SJSA1 (cell line): ENCODE measurements at places on chromosomes 16 and 17. TPM values are rescaled to one million over a fixed set of nuclear protein-coding genes. Genes with fewer than 3 reads are reported as not detected.
A peak's percentile ranks its signal among the peaks of the same experiment; 100 is the strongest.

CDH11 gene
- total RNA-seq = 107 and 113 TPM in 2 replicates

DNA sequence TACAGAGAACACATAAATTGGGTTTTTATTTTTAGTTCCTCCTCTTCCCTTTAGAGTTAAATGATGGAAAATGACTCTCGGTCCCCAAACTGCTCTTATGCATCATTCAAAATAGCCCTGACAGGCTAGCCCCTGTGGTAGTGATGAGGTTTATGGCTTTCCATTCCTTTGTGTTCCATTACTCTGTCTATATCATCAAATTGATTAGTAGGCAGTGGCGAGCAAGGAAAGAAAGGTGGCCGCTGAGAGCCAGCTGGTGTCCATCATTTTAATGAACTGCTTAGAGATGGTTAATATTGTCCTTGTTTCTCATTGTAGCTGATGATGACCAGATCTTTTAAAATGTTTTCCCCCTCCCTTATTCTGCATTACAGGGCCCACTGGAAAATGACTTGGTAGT, 179.5 kb downstream of the PHKB start:
- DNase-seq = no peak

PYY gene
- total RNA-seq = not detected in 2 replicates

DDX5 gene
- 306 and 463 TPM in 2 replicates for total RNA-seq

- no peak for DNase-seq
Observed at GRCh38 chr16:2774161-2774891, 2.8 kb downstream of the ELOB start.

DNA sequence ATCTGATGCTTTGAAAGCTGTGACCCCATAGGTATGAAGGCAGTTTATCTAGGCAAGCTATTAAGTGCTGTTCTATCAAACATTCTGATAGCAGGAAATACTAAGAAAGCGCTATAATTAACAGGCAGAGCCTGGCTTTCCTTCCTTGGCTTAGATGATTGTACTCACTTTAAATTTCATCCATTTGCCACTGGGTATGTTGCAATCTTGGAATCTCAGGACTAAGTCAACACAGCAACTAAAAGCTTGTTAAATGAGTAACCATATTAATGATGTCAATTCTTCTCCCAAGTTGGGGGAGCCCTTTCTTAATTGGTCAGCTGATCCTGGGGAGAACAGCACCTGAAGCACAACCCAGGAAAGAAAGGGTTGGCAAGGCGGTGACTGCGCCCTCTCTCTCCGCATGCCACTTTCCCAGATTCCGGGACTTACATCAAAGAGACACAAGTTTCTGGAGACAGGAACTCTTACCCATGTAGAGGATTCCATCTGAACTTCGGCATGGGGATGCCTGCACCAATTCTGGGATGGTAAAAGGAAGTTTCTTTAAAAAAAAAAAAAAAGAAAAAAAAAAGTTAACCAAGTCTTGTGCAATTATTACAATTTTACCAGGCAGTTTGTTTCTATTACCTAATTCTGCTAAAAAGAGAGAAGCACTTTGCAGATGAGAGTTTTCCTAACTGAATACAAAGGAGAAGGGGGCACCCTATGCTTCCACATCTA, 54.4 kb upstream of the ICAM2 start:
- no peak for DNase-seq

- DNase-seq = no peak
Observed at GRCh38 chr17:38632334-38632733, 26.6 kb upstream of the SRCIN1 start.

DNA sequence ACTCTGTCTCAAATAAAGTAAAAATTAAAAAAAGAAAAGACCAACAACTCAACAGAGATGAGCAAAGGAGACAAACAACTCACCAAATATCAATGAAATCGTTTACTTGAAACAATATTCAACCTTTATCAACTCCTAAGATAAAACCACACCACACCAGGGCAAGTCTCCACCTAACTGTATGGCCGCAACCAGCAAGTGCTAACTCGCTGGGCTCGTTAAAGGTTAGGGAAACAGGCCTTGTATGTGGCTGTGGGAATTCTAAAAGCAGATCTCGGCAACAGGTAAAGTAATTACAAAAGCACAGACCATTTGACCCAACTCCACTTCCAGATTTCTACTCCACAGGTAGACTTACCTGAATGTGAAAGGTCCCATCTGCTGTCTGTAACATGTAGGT, 9.3 kb downstream of the ZCCHC14 start:
- no peak for DNase-seq

- no peak for DNase-seq
Observed at GRCh38 chr17:28878981-28879380, 18.6 kb downstream of the FLOT2 start.

ANTKMT gene
- total RNA-seq = 43.7 and 95.5 TPM in 2 replicates

DNA sequence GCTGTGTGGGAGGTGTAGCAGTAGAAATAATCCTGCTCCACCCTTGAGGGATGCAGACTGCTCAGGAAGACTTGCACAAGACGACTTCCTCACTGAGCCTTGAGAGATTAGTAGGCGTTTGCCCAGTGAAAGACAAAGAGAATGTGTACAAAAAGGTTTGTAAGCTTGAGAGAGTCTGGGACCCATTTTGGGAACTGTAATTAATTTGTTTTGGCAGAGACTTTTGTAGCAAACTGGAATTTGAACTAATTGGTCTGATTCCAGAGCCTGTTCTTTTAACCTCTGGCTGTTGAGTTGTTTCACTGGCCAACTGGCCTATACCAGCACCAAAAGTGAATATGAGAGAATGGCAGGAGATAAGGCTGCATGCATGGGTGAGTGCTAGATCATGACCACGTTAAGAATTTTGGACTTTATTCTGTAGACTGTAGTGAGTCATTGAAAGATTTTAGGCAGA, 75.5 kb downstream of the AATF start:
- DNase-seq = no peak

DNA sequence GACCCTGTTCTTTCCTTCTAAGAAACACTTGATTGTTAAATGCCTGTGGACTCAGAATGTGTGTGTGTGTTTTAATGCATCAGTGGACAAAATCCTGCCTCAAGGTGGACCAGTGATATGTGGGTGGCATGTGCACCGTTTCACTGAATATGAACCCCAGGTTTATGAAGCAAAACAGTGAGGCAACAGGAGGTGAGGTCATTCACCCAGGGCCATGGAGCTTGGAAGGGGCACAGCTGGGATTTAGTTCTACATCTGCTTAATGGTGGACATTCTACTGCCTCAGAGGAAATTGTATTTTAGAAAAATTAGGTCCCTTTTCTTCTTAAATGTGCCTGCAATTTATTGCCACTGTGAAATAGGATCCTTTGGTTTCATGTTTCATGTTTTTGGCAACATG, 549.5 kb upstream of the EEF2KMT start:
- DNase-seq = no peak

DNA sequence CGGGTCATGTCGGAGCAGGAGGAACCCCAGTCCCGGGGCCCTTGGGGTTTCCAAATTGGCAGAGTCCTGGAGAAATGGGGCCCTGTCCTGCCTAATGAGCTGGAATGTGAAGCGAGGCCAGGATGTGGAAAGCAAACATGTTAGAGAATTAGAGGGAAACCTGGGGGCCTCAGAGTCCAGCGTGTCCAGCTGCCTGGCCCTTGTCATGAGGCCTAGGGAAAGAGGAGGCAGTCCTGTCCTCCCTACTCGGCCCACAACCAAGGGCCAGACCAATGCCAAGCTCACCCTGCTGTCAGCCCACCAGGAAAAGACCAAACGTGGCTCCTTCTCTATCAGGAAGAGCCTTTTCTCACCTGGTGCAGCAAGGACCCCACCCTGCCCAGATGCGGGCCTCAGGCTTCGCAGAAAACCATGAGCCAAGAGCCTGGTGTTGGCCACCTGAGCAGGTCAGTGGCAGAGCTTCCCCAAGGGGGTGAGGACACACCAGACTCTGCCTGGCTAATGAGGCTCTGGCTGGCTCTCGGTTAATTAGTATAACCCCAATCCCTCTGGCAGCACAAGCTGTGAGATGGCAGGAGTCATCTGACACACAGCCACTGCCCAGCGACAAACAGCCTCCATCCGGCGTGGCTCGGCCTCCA, 10.1 kb downstream of the TEKT5 start:
- DNase-seq = no peak

DNA sequence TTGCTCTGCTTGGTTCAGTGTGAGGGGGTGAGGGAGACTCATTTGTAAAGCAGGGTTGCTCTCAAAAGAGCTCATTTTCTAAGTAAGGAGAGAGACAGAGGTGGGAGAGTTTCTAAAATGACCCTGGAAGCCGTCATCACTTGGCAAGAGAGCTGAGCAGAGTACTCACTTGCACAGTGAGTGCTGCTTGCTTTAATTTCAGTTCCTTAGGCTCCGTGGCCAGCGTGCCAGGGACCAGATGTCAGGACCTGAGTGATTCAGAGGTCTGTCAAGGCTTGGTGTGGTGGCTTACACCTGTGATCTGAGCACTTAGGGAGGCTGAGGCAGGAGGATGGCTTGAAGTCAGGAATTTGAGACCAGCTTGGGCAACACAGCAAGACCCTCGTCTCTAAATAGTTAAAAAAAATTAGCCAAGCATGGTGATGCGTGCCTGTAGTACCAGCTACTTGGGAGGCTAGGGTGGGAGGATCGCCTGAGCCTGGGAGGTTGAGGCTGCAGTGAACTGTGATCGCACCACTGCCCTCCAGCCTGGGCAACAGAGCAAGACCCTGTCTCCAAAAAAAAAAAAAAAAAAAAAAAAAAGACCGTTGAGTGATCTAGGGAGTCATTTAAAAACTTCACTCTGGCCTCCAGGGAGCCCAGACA, 10.7 kb downstream of the ZNF205 start:
- DNase-seq = no peak

- no peak for DNase-seq
Observed at GRCh38 chr16:67897231-67897630, 4.2 kb downstream of the PSKH1 start.

PIK3R6 gene
- not detected in 2 replicates for total RNA-seq

DNA sequence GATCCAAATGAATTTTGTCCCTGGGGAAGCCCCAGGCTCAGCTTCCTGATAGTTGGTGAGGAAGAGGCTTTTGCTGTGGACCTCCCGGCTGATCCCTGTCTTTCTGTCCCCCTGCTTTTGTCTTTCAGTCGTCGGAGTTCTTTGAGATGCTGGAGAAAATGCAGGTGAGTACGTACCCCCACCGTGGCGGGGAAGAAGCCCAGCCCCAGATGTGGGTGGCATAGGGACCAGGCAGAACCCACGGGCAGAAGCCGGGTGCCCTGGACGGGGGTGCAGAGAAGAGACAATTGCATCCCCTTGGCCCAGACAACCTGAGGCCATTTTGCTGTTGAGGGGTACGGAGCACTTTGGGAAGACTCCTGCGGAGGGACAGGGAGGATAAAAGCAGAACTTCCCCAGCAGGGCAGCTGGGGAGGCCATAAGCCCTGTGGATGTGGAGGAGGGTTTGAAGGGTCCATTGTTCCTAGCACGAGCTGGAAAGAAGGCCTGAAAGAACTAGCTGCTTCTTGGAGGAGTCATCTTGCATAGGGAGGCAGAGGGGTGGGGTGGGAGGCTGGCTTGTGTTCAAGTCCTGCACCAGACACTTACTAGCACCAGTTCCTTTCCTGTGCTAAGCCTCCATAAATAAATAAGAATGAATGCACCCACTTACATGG, 105.6 kb downstream of the OR1D5 start:
- peak; percentile 42 for DNase-seq

DNA sequence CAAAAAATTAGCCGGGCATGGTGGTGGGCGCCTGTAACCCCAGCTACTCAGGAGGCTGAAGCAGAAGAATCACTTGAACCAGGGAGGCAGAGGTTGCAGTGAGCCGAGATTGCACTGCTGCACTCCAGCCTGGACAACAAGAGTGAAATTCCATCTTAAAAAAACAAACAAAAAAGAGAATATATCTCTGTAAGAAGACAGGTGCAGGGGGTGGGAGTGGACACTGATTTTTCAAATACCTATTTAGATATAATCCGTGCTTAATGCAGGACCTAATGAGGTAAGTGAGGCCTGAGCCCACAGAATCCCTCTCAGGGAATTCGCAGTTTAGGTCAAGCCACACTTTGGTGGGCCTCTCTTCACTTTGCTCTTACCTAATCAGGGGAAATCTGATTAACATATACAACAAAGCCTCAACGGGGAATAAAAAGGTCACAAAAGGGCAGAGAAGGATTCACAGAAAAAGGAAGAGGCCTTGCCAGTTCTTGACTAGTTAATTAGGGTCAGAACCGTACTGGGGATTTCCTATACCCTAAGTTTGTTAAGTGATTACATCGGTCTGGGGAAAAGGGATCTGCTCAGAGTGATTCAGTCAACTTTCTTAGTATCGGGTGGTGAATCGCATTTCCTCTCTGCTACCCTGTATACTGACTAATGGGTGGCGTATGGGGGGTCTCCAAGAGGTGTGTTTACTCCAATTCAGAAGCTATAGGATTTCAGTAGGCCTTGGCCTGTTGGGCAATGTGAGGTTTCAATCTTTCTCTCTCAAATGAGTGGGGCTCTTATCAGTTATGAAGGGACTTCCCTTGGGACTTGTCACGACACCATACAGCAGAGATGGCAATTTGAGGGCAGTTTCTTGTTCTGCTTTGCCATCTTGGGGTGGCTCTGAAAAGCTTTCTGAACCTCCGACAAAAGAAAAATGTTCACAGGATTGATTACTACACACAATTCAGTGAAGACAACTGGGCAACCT, 1.9 kb upstream of the NFAT5 start:
- DNase-seq = peak; percentile 28

- no peak for DNase-seq
Observed at GRCh38 chr17:28634206-28634865, 10.6 kb downstream of the BLTP2 start.

NPIPB6 gene
- total RNA-seq = 1.2 TPM in 1 of 2 replicates, not detected in the other

- no peak for DNase-seq
Observed at GRCh38 chr16:66459878-66460277, 32.8 kb downstream of the BEAN1 start.

ALOXE3 gene
- total RNA-seq = not detected in 2 replicates

ZPBP2 gene
- not detected in 2 replicates for total RNA-seq

CNTNAP1 gene
- total RNA-seq = 0.34 and 1.1 TPM in 2 replicates

- DNase-seq = no peak
Observed at GRCh38 chr17:78857266-78857665, 16.7 kb upstream of the USP36 start.

- DNase-seq = no peak
Observed at GRCh38 chr17:28385037-28385400, 13.5 kb downstream of the SARM1 start.

SLC5A11 gene
- total RNA-seq = 0.16 TPM in 1 of 2 replicates, not detected in the other

DNA sequence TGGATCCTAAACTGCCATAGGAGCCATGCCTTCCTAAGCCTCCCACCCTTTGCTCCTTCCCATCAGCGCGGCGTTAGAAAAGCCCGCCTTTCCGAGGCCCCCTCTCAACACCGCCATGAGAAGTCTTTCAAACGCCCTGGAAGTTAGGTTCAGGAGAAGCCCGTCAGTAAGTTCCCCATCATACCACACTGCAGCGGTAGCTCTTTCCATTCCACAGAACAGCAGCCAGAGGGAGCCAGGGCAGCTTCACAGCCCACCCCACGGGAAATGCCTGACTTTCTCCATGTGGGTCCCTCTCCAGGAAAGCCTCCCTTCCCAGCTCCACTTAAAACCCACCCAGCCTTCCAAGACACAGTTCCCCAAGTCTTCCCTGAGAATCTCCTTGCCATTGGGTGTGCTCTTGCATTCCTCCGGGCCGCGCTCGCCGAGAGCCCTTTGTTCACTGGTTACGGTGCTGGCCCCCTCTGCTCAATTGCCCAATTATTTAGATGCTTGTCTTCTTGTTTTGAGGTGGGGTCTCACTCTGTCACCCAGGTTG, 28.7 kb downstream of the KIAA0513 start:
- no peak for DNase-seq
